Activated T-helper 9 cell treated with anti-CD3 and anti-CD28 coated beads, Interleukin-2, amount 50 U/mL, for 16 hours (primary cell): ENCODE measurements at places on chromosomes 3 and 15.

- no peak for DNase-seq
Measured at GRCh38 chr15:47708161-47708980, 8.9 kb upstream of the SEMA6D start.

GRCh38 chr15:65212097-65212496, 824 bp upstream of the CILP start:
- no peak for DNase-seq

- no peak for DNase-seq
Measured at GRCh38 chr3:147699175-147699838, 290.1 kb downstream of the ZIC1 start.

DNA sequence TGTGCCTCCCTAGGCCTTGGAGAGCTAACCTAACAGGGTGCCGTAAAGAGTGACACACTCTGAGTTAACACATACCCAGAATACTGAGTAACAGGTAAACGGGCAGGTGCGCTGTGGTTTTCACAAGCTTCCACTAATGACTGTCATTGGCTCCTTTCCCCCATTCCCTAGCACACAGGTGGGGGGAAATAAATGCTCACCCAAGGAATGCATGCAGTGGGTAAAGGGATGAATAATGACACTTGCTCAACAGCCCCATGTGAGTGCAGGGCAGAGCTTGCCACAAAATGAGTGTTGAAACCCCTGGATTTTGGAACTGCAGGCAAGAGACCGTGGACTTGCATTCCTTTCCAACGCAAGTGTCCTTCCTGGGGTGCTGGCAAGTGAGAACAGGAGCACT, 57.6 kb downstream of the ADAMTS17 start:
- DNase-seq = no peak

GRCh38 chr3:17402442-17402841, 340.0 kb downstream of the TBC1D5 start:
- DNase-seq = no peak

DNA sequence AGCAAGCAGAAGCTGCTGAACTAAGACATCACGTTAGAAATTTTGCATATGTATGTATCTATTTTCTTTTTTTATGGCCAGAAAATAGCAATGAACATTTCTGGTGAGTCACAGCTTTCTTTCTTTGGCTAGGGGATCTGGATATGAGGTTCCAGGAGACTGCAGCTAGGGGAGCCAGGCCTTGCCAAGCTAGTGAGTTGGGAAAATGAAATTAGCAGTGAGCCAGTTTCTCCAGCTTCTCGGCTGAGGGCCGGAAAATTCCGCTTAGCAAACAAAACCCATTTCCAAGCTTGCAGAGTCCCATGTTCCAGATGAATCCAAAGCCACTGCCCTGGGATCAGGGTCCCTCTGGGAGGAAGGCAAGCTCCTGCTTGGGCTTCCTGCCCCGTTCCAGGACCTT, 137.6 kb downstream of the SRGAP3 start:
- no peak for DNase-seq

DNA sequence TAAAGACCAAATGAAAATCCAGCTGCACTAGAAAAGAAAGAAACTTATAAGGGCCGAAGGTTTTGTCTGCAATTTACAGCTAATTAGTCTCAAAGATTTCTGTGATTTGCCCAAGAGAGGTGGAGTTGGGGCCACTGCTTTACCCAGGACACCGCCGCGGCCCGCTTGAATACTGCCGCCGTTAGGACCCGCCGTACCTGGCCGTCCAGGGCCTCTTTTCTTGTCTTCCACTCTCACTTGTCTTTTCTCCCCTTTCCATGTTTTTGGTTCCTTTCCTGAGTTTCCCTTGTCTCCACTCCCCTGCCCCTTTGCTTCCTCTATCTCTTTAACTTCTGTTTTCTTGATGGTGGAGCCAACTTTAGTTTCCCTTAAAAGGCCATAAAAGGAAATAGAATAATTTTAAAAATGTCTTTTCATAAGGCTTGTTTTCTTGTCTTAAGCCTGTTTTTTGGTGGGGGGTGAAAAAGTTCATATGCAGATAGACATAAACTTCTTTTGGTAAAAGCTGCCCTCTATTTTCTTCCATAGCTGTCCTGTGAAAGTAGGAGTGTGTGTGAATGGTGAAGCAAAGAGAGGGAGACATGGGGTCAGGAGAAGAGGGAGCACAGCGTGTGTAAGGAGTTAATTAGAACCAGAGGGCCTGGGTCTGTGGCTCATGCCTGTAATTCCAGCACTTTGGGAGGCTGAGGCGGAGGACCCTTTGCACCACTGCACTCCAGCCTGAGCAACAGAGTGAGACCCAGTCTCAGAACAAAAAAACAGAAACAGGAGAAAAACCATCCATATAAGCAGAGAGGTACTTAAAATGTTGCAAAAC, 16.0 kb upstream of the CCNL1 start:
- DNase-seq = no peak
